ENCODE measurements at places on chromosomes 2 and 18. TPM values are rescaled to one million over a fixed set of nuclear protein-coding genes. Genes with fewer than 3 reads are reported as not detected.

DNA sequence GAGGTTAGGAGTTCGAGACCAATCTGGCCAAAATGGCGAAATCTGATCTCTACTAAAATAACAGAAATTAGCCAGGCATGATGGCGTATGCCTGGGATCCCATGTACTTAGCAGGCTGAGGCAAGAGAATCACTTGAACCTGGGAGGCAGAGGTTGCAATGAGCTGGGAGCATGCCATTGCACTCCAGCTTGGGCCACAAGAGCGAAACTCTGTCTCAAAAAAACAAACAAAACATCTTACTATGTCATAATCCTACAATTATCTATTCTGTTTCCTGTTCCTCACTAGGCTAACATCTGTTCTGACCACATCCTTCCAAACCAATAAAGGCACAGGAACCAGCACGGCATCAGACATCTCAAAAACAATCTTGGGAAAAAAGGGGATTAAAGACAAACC is 361.8 kb upstream of the UBE2E3 start:
- DNase-seq: no peak

- no peak for DNase-seq
These were observed 45.3 kb upstream of the PDK1 start for GRCh38 chr2:172510548-172510947.

- DNase-seq: no peak
These were observed 38.7 kb downstream of the RALBP1 start for GRCh38 chr18:9513971-9514512.

DNA sequence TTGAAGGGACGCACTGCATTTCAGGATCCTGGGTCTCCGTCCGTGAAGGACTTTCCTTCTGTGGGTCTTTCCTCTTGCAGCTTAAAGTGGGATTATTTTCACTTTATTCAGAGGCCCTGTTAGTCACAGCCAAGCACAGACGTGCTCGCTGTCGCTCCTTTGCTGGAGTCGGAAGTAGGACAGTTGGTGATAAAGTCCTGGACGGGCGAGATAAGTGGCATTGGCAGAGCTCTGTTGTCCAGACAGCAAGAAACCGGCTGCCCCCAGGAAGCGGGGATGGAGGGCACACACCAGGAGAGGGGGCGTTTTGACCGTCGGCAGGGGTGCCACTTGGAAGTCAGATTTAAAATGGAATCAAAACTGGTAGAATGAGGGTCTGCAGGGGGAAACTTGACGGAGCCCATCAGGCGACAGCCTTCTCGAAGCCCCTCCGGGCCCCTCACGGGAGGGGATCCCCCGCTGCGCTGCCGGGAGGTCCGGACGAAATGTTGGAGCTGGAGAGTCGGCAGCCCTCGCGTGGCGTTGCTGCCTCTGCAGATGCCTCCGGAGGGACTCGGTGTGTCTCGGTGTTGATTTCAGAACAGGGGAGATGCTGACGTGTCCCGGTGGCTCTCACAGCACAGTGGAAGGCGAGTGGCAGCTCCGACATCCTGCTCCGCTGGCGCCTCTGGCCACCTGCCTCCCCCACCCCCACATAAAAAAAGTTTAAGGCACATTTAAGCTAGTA is 124.2 kb downstream of the NFATC1 start:
- DNase-seq: no peak

GRCh38 chr2:200600549-200601225 is 14.9 kb downstream of the AOX1 start:
- DNase-seq: no peak

DNA sequence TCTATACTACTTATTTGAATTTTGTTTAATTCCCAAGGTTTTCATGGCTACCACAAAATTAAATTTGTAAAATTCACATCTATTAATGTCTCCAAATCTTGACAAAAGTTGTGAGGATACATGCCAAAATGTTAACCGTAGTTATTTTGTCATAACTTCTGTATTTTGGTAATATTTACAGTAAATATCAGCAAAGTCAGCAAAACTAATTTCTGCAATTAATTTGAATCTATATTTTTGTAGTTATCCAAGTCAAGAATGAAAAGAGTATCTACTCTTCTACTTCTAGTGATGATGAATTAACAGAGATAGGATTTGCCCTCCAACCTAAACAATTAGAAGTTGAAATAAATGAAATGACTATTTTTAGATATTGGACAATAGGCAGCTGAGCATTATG is 238.9 kb downstream of the CYP26B1 start:
- no peak for DNase-seq

DNA sequence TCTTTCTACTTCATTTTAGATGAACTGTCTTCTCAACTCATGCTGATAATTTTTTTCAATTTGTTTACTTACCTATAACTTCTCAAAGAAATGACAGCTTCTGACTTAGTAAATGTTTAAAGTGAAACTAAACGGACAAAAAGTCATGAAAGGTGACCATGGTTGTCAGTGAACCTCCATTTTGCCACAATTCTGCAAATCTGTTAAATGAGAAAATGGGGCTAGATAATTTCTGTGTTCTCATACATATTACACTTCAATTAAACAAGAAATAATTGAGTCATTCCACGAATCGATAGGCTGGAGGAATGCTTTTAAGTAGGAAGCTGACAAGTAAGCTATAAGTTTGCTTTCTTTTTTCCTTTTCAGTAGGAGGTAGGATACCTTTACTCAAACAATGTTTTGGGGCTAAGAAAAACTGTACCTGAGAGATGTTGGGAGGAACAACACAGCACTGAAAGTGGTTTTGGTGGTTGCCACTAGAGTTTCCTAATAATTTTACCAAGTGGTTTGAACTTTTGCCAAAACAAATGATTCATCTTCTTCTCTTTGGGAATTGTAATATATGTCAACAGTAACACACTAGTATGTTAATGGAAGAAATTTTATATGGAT is 17.1 kb downstream of the DYNAP start:
- DNase-seq: no peak

GRCh38 chr2:215356334-215356947 is 44.6 kb downstream of the ATIC start:
- DNase-seq: no peak

GRCh38 chr2:111198701-111199100 is 78.0 kb downstream of the BCL2L11 start:
- DNase-seq: no peak

GRCh38 chr2:187574969-187575750 is 20.9 kb upstream of the TFPI start:
- no peak for DNase-seq

- DNase-seq: no peak
These were observed 73.3 kb upstream of the SP3 start for GRCh38 chr2:174038462-174038861.

DNA sequence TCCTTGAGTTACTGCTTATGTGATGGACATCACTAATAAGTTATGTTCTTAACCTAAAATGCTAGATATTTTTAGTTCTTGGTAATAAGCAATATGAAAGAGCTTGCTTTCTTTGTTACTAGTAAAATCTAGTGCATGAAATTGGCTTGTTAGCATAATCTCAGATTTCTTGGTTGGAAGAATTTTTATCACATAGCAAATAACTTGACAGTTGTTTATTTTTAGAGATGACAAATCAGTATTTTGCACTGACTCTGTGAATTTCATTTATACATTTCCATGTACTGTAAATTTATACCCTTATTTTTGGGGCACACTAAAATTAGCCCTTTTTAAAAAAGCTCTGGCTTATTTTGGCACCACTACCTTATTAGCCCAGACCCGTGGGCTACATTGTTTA is 45.6 kb downstream of the LCLAT1 start:
- DNase-seq: no peak

GRCh38 chr2:235845245-235845644 is 322.9 kb downstream of the GBX2 start:
- DNase-seq: no peak

DNA sequence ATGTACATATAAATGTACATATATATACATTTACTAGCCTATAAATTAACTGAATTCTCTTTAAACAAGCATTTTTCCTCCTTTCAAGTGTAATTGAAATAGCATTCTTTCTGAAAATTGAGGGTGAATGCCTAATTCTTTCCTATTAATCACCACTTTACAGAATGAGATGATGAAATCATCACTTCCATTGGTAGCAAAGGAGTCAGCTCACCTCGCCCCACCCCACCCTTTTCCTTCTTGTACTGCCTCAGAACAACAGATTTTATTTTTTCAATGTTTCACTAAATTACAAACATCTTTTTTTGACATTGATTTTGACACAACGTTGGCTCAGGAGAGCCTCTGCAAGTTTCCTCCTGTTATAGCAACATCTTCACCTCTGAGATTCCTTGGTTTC is 181.9 kb upstream of the CDH7 start:
- no peak for DNase-seq

DNA sequence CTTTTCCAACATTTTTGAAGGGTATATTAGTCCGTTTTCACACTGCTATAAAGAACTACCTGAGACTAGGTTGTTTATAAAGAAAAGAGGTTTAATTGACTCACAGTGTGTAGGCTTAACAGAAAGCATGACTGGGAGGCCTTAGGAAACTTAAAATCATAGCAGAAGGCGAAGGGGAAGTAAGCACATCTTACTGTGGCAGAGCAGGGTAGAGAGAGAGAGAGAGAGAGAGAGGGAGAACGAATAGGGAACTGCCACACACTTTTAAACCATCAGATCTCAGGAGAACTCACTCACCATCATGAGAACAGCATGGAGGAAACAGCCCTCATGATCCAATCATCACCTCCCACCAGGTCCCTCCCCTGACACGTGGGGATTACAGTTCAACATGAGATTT is 420.3 kb downstream of the SOCS6 start:
- no peak for DNase-seq

- DNase-seq: no peak
These were observed 970.1 kb downstream of the DPP10 start for GRCh38 chr2:115412501-115412900.

GRCh38 chr2:184696644-184697043 is 98.3 kb downstream of the ZNF804A start:
- no peak for DNase-seq

- DNase-seq: no peak
These were observed 163.8 kb upstream of the MYCN start for GRCh38 chr2:15776629-15776919.

GRCh38 chr2:187324631-187325030 is 123.4 kb downstream of the CALCRL start:
- no peak for DNase-seq

DNA sequence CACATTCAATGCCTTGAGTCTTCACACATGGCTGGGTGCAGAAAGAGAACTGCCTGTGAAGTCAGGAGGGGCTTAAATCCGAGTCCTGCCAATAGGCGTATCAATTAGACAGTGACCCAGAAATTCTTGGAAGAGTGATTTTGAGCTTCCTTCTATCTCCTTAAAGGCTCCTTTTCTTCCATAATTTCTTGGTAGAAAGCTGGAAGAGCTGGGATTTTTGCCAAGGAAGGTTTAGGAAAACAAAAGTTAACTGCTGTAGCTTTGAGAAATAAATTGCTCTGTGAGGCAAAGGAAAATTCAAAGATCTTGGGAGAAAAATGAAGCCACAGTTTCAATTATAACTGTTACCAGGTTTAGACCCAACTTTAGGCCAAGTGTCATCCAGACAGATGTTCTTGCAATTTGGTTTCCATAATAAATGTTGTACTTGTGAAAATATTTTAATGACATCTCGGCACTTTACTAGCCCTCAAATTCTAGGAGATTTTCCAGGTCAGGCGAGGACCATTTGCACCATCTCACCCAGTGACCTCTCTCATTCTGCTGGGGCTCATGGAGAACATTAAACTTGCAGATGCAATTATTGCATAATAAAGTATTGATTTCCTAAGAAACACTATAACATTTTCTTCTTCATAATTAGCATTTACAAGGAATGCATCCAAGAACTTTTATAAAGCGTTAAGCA is 329.7 kb upstream of the MEIS1 start:
- DNase-seq: no peak

- DNase-seq: no peak
These were observed 358.2 kb downstream of the RBM43 start for GRCh38 chr2:150903461-150903860.

- no peak for DNase-seq
These were observed 102.8 kb upstream of the MAP2 start for GRCh38 chr2:209321076-209321475.

- DNase-seq: no peak
These were observed 666.9 kb downstream of the PLCL1 start for GRCh38 chr2:198471291-198471690.

- no peak for DNase-seq
These were observed 138.4 kb upstream of the TWIST2 start for GRCh38 chr2:238709325-238710025.

DNA sequence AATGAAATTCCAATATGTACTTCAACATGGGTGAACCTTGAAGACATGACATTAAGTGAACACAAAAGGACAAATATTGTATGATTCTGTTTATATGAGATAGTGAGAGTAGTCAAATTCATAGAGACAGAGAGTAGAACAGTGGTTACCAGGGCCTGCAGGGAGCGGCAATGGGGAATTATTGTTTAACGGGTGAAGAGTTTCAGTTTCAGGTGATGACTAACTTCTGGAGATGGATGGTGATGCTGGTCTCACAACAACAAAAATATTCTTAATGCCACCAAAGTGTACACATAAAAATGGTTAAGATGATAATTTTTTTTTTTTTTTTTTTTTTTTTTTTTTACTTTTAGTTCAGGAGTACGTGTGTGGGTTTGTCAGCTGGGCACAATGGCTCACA is 109.4 kb upstream of the TMEM200C start:
- DNase-seq: no peak

DNA sequence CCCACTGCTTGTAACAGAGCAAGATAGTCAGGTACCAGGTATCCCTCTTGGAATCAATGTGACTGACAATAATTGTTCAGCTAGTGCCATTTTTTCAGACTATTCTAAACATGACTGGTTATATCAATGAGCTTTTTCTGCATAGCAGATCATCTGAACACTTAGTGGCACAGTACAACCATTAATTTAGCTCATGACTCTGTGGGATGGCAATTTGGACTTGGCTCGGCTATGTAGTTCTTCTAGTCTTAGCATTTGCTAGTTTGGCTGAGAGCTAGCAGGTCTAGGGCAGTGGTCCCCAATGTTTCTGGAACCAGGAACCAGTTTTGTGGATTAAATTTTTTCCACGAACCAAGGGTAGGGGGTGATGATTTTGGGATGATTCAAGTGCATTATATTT is 1421.4 kb upstream of the NXPH2 start:
- no peak for DNase-seq

- no peak for DNase-seq
These were observed 22.4 kb downstream of the CTLA4 start for GRCh38 chr2:203889944-203890343.

The GAL3ST2 gene
- total RNA-seq: not detected

The IKZF2 gene
- total RNA-seq: 6.8 TPM

The SPAST gene
- total RNA-seq: 8.7 TPM

The RALB gene
- 45.8 TPM for total RNA-seq

The EVA1A gene
- total RNA-seq: 0.41 TPM

The ATRAID gene
- 121 TPM for total RNA-seq

The DLX2 gene
- not detected for total RNA-seq

The PLEKHH2 gene
- total RNA-seq: 1.3 TPM

The LIPG gene
- not detected for total RNA-seq

The OSGEPL1 gene
- total RNA-seq: 9.8 TPM

The MC5R gene
- total RNA-seq: not detected

The C2orf66 gene
- total RNA-seq: not detected

The TMEFF2 gene
- 0.16 TPM for total RNA-seq

The CTAGE1 gene
- total RNA-seq: not detected

The SP5 gene
- 0.44 TPM for total RNA-seq

The PFN4 gene
- 0.74 TPM for total RNA-seq

The FTCDNL1 gene
- total RNA-seq: 2.7 TPM

The COL5A2 gene
- 9.3 TPM for total RNA-seq

The TOGARAM2 gene
- 51.9 TPM for total RNA-seq

Measured in left ventricle myocardium inferior (tissue), 1 donor.